ENCODE measurements at places on chromosomes 13 and 19.
A peak's percentile ranks its signal among the peaks of the same experiment; 100 is the strongest.

DNA sequence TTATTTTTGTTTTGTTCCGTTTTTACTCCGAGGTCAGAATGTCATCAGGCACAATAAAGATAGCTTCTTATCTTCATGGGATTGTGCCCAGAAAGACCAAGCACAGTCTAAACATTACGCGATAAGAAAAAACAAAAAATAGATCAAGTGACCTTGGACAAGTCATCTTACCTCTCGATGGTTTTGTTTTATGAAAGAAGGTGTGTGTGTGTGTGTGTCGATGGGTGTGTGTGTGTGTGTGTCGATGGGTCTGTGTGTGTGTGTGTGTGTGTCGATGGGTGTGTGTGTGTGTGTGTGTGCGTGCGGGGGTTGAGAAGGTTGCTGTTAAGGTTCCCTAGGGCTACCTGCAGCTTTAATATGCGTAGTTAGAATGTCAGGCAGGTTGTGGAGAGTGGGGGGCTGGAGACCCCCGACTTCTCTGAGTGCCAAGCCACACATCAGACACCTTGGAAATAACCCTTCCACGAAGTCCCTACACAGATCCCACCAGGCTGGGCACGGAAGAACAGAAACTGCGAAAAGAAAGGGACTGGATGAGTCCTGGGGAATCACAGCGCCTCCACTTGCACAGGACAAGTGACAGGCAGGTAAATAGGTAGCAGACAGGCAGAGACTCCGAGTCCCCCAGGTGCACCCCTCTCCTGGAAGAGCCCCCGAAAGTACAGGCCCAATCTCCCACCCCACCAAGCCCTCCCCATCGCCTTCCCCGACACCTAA, 458 bp upstream of the ATP8A2 start:
- DNase-seq, result no peak
- H3K4me3 ChIP-seq, result peak overlapping the region; percentile 92
- H3K27me3 ChIP-seq, result peaks cover 82% of the 10 kb centered on the region

DNA sequence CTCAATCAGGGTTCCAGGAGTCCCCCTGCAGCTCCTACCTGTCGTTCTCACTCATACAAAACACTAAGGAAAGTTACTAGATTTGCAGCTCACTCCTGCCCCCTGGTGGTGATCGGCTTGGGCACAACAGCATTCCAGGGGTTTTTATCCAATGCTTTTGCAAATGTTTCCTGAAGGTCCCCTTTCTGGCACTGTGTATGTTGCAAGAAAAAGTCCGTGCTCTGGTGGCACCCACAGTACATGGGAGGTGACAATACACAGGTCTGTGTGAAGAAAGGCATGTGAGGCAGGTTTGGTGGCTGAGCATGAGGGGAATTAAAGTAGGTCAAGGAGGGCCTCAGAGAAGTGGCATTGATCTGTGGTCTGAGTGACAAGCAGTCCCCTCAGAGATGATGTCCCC, 8.6 kb upstream of the TYK2 start:
- no peaks in the 10 kb centered on the region for H3K27me3 ChIP-seq
- peaks cover 5% of the 10 kb centered on the region for H3K4me1 ChIP-seq
- H3K36me3 ChIP-seq, result peaks cover 5% of the 10 kb centered on the region
- H3K27ac ChIP-seq, result no peak overlapping the region

GRCh38 chr13:114118511-114119123, 13.8 kb downstream of the RASA3 start:
- H3K27me3 ChIP-seq, result peaks cover 8% of the 10 kb centered on the region
- H3K27ac ChIP-seq, result peak overlapping the region; percentile 36
- H3K4me3 ChIP-seq, result peak overlapping the region; percentile 62
- H3K36me3 ChIP-seq, result peaks cover 4% of the 10 kb centered on the region
- peaks cover 45% of the 10 kb centered on the region for H3K4me1 ChIP-seq
- no peak for DNase-seq

DNA sequence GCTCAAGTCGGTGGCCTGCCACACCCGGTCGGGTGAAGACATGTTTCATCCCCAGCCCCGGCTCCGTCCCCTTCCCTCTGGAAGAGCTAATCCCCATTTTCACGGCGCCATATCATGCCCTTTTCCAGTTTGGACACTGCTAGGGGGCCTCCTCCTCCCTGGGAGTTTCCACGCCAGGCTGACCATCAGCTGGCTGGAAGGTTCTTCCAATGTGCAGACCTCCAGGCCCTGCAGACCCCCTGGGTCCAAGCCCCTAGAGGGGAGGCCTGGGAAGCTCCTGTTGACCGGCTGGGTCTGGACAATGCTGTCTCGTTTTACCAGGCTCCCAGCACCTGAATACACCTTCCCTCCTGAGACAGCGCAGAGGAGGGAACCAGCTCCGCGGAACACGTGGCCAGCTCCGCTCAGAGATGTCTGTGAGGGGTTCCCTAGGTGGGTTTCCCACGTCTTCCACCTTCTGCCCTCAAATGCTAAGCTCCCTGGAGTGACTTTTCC, 44.7 kb upstream of the RANBP3 start:
- H3K27ac ChIP-seq, result no peak overlapping the region
- H3K4me3 ChIP-seq, result no peak overlapping the region
- H3K4me1 ChIP-seq, result peaks cover 26% of the 10 kb centered on the region
- H3K27me3 ChIP-seq, result no peaks in the 10 kb centered on the region

DNA sequence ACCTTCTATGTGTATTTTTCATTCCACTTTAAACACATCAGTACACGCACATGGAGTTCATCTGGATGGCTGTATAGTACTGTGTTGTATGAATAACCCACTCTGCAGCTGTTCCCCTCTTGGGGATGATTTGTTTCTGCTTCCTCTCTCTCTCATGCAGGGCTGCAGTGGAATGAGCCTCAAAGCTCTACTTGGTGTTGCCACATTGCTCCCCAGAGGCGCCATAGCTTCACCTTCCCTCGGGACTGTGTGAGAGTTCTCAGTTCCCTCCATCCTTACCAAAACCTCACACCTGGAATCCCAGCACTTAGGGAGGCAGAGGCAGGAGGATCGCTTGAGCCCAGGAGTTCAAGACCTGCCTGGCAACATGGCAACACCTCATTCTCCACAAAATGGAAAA, 28.4 kb upstream of the GPR183 start:
- peaks cover 6% of the 10 kb centered on the region for H3K4me1 ChIP-seq
- peaks cover 13% of the 10 kb centered on the region for H3K36me3 ChIP-seq
- no peaks in the 10 kb centered on the region for H3K27me3 ChIP-seq
- no peak for DNase-seq

DNA sequence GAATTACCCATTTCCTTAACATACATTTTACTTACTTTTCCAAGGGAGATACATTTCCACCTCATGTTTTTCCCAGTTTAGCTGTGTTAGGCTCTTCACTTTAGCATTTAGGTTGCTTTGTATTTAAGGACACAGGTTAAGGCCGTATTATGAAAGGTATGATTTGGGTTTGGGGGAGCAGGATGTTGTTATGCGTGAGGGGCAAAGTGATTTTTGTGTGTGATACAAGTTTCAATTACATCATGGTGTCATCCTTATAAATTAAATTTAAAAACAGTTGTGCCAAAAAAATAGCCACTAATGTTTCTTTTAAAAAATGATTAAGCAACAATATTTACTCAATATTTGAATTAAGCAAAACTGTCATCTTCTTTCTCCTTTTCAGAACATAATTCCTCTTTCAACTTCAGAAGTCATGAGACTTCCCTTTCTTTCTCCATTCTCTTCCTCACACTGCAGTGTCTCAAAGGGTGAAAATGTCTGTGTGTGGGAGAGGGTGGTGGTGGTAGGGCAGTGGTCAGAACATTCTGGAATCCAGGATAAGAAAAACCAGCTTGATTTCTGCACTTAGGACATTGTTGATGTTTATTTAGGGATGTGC, 126.2 kb downstream of the KCNRG start:
- H3K36me3 ChIP-seq, result no peaks in the 10 kb centered on the region
- H3K27ac ChIP-seq, result no peak overlapping the region
- DNase-seq, result no peak
